ENCODE measurements at places on chromosomes 12 and 14.

GRCh38 chr12:64730588-64730969 is 28.6 kb downstream of the GNS start:
- no peak for DNase-seq

DNA sequence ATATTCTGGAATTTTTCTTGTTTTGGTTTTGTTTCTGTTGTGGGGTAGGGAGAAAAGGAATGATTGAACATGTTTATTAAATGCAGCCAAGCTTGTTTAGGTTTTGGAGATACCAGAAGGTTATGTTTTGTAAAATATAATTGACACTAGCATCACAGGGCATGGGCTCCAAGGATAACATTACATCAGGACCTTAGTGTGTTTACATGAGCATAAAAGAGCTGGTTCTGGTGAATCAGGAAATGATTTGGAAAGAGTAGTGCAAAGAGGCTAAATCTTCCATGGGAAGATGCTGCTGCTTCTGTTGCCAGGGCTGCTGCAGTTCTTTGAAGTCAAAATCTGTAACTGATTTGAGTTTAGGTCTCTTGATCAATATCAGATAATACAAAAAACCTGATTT is 118.7 kb downstream of the ETNK1 start:
- no peak for DNase-seq

DNA sequence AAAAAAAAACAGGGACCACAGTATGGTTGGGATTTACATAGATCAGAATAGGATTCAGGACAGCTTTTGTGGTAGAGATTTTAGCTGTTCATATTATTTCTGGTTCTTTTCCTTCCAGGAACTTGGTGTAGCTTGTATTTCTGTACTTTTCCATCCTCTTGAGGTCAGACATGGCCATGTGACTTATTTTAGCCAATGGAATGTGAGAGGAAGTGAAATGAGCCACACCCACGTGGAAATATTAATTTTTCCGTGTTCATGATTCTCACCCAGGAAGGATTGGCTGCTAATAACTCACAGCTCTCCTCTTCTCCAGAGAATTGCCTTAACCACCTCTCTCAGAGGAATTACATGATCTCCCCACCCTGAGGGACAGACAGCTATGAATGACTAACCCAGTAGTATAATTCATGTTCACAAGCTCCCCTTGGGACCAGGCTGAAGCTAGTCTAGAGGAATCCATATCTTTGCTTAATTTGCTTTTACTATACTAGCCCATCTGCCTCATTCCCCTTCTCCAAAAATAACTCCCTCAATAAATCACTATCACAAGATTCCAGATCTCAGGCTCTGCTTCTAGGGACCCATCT is 340.4 kb downstream of the NUAK1 start:
- no peak for DNase-seq

DNA sequence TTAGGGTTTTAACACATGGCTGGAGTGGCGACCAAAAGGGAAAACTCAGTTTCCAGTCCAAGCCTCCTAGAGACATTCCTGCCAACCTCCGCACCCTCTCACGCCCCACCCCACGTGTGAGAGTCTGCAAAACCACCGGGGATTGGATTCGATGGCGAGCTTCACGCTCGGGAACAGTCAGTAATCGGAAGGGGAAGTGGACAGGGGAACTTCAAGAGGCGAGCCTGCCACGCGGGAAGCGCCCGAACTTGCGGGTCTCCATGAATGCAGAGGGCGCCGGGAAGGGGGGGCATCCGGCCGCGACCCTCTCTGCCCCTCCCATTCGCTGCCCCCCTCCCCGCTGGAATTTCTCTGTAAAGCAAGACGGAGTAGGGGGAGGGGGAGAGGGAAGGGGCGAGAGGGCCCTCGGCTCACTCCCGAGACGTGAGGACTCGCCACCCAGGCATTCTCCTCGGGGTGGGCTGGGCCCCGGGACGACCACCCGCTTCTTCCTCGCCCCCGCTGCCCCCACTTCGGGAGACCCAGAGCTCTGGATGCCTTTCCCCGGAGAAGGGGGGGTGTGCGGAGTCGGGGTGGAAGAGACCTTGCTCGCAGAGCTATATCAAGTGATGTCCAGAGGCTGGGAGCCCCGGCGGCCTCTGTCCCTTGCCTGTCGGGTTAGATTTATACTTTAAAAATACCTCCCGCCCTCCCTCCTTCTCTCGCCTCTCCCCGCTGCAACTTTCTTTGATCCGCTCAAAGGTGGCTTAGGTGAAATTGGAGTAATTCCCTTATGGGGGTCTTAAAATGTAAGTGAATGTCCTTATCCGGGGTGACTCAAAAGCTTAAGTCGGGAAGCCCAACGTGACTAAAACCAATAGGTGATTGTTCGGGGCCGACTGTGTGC is 2.5 kb upstream of the CCND2 start:
- DNase-seq = no peak

GRCh38 chr12:101957252-101957959 is 80.0 kb downstream of the DRAM1 start:
- no peak for DNase-seq

DNA sequence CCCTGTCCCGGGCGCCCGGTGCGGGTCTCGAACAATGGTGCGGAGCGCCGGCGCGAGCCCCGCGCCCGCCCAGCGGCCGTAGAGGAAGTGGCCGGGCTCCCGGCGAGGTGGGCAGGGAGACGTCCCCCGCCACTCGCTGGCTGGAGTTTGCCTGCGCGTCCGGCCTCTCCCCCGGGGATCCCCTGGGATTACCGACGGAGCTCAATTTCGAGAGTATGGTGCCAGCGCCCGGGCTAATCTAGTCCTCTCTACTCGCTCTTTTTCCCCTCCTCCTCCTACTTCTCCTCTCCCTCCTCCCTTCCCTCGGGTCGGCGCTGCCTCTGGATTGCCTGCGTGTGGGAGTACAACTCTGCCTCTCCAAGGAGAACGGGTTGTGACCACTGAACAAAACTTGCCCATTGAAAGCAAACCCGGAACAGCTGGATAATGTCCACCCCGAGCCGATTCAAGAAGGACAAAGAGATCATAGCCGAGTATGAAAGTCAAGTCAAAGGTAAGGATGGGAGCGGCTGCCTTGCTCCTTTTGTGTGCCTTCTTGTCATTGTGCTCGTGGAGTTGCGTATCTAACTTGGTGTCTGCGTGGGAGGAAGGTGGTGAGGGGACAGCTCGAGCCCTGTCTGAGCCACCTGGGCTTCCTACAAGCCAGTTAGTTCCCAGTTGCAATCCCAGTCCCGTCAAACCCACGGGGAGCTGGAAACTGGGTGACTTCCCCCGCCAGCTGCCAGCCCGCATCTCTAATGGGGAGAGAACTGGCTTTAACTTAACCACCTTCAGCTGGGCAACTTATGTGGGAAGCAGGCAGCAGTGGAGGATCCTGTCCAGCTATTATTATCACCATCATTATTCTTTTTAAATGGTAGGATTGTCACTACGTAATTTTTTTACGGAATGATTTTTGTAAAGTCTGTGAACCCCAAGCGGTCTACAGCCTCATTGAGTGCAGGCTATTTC is at the start of gene SRGAP1:
Gene SRGAP1 (plus strand): TSS at position 310 of the 951 bp plus-strand sequence. CDS start 117 bp downstream, at position 427.
- no peak for DNase-seq

GRCh38 chr12:47739979-47740378 is 14.7 kb upstream of the ENDOU start:
- no peak for DNase-seq

DNA sequence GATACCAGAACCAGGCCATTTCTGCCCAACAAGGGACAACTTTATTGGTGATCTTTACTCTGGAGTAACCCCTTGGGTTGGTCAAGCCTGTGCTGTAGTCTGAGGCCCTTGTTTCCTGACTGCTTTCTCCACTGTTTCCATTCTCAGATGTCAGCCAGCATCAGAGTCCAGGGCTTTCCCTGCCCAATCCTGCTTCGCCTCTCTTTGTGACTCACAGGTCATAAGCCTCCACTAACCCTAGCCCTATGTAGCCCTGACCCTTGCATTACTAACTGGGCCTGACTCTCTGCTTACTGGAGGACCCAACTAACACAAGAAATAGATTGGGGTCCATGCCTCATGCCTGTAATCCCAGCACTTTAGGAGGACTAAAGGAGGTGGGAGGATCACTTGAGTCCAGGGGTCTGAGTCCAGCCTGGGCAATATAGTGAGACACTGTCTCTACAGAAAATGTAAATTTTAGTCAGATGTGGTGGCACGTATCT is 8.6 kb upstream of the SNRNP35 start:
- no peak for DNase-seq

- no peak for DNase-seq
These were observed 1.3 kb upstream of the GNG2 start for GRCh38 chr14:51859131-51859530.

DNA sequence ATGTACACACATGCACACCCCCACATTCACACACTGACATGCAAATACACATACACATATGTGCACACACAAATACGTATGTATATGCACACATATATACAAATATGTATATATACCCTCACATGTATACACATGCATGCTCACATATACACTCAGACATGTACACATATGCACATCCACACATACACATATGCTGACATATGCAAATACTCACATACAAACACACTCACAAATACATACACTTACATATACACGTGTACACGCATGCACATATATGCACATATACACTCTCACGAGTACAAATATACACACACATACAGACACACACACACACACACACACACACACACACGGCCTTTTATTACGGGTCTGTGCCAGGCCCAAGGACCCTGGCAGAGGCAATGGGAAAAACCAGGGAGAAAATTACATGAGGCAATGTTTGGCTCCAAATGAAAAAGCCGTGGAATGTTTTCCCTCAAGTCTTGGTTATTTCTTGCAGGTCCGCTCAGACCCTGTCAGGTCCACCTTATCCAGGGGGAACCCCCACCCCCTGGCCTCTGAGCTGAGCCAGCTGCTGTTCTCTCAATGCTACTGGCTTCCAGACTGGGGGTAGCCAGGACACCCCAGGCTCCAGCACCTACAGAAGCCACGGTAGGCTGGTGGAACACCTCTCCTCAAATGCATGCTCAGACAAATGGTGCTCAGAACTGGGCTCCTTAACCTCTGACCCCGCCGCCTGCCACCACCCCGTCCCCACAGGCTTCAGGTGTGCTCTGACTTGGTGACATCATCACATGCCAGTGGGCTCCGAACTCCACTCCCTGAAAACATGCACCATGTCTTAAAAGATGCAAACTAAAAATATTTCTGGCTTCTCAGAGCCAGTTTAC is 54.7 kb downstream of the BCL11B start:
- DNase-seq = no peak

- DNase-seq = no peak
These were observed 4.2 kb downstream of the RFX4 start for GRCh38 chr12:106586803-106587684.

GRCh38 chr12:91140026-91140931 is 29.0 kb upstream of the LUM start:
- no peak for DNase-seq

GRCh38 chr12:116068371-116068770 is 209.1 kb downstream of the MED13L start:
- no peak for DNase-seq

GRCh38 chr14:91911474-91912032 is 35.9 kb downstream of the FBLN5 start:
- peak; percentile 5 for DNase-seq

GRCh38 chr12:92739113-92739512 is 36.3 kb downstream of the PLEKHG7 start:
- no peak for DNase-seq

DNA sequence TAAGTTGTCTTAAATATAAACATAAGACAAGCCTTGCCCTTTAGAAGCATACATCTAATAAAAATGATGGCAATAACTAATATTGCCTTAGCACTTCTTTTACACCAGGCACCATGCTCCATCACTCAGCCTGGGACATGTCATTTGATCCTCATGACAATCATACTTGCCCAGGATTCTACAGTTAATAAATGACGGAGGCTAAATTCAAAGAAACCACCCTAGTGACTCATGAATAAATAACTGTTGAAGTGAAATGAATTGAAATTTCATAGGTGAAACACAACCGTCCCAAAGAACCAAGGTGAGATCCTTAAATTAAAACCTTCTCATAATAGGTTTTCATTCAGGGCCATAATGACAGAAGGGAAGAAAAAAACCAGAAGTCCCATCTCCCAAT is 89.5 kb downstream of the GRIN2B start:
- DNase-seq = no peak

DNA sequence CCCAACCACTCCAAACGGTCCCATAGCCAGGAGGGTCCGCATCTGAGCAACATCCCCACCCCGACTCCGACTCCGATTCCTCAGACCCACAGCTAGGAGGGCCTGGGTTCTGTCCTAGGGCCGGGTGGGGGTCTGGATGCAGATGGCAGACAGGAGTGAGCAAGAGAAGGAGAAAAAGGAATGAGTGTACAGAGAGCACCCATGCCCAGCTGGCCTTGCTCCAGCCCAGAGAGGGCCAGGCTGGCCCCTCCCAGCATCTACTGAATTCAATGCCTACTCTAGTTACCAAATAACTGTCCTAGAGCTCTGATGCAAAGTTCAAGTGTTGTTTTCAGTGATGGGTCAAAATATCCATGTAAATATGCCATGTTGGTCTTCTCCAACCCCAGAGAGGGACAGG is 40.8 kb downstream of the VDR start:
- no peak for DNase-seq

GRCh38 chr14:51304941-51305340 is 64.9 kb downstream of the TMX1 start:
- no peak for DNase-seq

GRCh38 chr12:9792961-9793617 is 32.4 kb upstream of the CD69 start:
- no peak for DNase-seq

DNA sequence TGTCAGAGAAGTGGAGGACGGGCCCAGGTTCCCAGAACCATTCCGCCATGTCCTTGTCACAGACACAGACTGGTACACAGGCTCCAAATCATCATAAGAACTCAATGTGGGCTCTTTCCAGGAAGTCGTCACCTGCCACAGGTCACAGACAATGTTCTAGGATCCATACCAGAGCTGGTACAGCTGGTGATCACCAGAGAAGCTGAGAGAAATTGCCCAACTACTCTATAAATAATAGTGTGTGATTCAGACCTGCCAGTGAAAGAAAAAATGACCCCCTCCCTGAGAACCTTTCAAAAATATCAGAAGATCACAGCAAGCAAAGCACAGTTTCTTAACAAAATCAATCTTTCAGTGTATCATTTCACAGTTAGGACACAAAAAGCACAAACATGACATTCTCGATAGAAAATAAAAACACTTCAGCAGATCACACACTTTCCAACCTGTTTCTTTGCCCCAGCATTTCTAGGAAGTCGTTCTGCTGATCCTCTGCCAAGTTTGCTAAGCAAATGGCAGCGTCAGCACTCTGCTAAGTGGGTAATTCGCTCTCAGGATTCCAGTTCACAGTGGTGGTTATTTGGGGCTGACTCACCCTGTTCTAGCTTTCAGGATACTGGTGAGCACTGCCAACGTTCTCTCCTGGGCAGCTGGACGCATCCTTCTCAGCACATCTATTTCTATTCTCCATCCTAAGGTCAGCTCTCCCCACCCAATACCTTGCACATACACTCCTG is 223.3 kb upstream of the SFSWAP start:
- DNase-seq = no peak

All from stimulated activated CD8-positive, alpha-beta memory T cell treated with anti-CD3 and anti-CD28 coated beads, Interleukin-2, amount 100 ng/mL, for 48 hours (primary cell).